Progenitor cell of endocrine pancreas (in vitro differentiated cells): ENCODE measurements at places on chromosomes 4 and X.

GRCh38 chr4:113700602-113701150 lies 60.9 kb downstream of the CAMK2D start:
- no peak for DNase-seq

DNA sequence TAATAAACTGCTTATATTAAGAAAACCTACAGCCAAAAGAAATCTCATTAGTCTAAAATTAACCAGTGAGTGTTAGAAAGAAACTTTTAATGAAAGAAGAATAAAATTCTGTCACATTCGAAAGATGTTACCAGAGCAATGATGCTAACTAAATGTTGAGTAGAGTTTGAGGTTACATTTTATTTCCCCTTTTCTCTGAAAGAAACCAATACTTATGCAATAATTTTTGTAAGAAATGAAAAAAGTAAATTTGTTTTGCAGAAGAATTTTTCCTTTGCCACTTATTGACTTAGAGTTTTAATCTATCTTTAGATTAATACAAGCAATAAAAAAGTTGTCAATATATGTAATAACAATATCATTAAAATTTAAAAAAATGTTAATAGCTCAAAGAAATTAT lies 574.0 kb upstream of the GALNTL6 start:
- DNase-seq = no peak

GRCh38 chr4:128347175-128347868 lies 59.7 kb upstream of the PGRMC2 start:
- DNase-seq = no peak

GRCh38 chrX:43676971-43677572 lies 21.0 kb downstream of the MAOA start:
- no peak for DNase-seq

GRCh38 chrX:91122151-91122694 lies 312.4 kb upstream of the PABPC5 start:
- no peak for DNase-seq

GRCh38 chr4:33073811-33074210 lies 2353.6 kb downstream of the PCDH7 start:
- no peak for DNase-seq

- no peak for DNase-seq
These were observed 93.4 kb downstream of the SPCS3 start for GRCh38 chr4:176413171-176413570.

DNA sequence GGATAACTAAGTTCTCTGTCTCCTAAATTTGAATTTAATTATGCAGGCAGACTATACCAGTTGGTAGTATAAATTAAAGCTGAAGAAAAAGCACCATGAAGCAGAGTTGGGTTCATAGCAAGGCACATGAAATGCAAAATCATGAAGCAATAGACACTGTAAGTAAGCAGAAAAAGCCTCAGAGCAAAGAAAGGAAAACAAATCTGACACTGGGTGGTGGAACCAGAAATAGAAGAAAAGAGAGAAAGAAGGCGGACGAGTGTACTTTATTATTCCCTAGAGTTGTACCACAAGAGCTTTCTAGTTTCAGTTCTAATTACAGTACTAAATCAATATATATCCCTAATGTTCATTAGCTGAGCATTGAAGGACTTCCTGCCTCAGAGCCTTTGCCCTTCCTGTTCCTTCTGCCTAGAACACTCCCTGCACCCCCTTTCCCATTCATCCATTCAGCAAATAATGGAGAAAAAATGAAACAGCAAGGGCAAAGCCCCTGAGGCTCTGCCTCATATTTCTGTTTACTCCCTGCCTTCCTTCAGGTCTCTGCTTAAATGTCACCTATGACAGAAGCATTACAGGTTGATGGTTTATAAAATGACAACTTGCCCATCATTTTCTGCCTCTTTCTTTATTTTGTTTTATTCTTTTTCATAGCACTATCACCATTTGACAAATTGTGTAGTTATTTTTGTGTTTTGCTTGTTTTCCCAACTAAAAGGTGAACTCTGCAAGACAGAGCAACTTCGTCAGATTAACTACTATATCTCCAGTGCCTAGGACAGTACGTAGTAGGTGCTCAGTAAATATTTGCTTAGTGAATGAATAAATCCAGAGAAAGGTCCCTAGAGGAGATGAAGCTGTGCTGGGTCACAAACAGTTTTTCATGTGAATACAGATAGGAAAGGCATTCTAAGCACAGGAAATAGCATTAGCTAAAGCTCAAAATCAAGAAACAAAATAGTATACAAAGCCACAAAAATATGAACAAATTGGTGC lies 154.0 kb upstream of the RASGEF1B start:
- no peak for DNase-seq

DNA sequence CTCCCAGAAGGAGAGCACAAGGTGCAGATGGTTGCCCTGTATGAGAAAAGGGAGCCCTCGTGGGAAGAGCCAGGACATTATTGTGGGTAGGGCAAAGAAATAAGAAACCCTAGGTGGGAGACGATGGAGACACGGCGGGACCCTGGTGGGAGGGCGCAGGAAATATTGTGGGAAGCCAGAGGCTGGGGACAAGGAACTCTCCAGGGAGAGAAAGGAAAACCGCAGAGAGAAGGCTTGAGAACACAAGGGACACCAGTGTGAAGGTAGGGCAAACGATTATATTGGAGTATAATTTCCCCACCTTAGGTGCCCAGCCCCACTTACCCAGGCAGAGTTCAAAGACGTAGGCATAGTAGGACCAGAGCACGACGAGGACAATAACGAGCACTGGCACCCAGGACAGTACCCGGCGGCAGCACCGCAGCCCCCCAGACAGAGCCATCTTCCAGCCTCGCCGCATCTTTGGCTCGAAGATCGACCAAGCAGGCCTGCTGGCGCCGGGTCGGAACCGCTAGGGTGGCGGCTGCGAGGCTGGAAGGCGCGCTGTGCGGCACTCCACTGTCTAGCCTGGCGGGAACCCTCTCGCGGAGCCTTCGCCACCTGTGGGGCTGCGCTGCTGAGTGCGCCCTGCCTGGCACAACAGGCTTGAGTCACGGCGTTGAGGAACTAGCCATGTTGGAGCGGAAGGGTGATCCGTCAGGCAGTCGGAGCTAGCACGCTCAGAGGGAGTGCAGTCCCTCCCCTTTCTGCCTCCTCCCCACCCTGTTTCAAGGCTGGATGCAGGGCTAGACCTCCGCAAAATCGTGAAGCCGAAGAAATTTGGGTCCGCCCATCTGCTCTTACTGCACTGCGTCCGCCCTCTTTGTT lies at the start of gene ZDHHC15:
TSS of gene ZDHHC15 (minus strand) at position 473 of the 867 bp plus-strand sequence. CDS start at position 460, 13 bp downstream.
- peak; percentile 43 for DNase-seq

- DNase-seq = no peak
These were observed 93.4 kb downstream of the TENT5D start for GRCh38 chrX:80513625-80514024.

DNA sequence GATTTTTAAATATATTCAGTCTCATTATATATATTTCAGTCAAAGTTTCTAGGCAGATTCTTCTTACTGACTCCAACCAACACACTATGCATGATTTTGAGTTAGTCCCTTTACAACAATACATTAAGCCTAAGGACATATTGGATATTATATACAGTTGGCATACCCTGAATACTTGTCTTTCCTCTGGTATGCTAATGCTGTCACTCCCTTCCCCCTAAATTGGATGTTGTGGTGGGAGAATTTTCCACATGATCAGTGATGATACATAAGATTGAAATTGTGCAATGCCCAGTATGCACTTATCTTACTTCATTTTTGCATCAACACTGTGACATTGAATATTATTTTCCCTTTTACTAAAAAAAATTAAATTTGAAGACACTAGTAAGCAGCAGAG lies 935.2 kb downstream of the PCDH7 start:
- DNase-seq = no peak

GRCh38 chrX:47611489-47611888 lies 8.2 kb downstream of the SYN1 start:
- no peak for DNase-seq

- DNase-seq = no peak
These were observed 446.8 kb downstream of the ANKRD50 start for GRCh38 chr4:124265701-124266100.

DNA sequence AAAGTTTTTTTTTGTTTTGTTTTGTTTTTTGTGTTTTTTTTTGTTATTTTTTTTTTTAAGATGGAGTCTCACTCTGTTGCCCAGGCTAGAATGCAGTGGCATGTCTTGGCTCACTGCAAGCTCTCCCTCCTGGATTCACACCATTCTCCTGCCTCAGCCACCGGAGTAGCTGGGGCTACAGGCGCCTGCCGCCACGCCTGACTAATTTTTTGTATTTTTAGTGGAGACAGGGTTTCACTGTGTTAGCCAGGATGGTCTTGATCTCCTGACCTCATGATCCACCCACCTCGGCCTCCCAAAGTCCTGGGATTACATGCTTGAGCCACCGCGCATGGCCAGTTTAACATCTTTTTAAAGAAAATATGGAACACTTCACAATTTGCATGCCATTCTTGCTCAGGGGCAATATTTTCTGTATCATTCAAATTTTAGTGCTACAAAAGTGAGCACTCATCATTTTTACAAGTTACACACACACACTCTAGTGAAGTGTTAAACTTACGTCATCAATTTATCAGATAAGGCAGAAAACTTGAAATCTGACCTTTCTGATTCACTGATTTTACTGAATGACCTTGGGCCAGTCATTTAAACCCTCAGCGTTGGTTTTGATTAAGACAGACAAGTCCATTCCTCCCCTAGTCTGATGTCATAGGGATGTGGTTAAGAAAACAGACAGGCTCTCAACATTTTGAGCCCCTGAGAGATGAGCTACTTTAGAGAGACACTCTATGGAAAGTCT lies 61.2 kb downstream of the TRIM2 start:
- no peak for DNase-seq

- peak; percentile 58 for DNase-seq
These were observed at the start of gene FAT1 for GRCh38 chr4:186723292-186724057. Gene FAT1 (minus strand): TSS chr4:186723856. CDS start chr4:186709827, 14,029 bp downstream.

- DNase-seq = no peak
These were observed 25.5 kb downstream of the GPAT3 start for GRCh38 chr4:83561381-83561780.

DNA sequence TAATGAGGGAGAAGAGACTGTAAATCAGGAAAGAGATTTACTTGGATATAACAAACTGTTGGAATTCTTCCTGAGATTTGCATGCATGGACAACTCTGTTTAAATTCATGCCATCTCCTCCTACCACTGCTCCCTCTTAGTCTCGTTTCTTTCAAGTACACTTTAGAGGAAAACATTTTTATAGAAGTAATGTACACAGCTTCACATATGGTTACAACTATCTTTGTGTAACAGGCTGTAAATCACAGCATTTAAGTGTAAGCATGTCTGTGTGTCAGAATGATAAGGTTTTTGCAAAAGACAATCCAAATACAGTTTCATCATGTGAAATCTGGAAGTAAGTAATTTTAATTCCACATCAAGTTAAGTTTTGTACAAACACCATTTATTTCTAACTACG lies 21.5 kb upstream of the ENPEP start:
- no peak for DNase-seq

GRCh38 chrX:137652086-137652485 lies 86.2 kb downstream of the ZIC3 start:
- no peak for DNase-seq

- DNase-seq = no peak
These were observed 146.8 kb downstream of the RPA4 start for GRCh38 chrX:97030463-97030862.

DNA sequence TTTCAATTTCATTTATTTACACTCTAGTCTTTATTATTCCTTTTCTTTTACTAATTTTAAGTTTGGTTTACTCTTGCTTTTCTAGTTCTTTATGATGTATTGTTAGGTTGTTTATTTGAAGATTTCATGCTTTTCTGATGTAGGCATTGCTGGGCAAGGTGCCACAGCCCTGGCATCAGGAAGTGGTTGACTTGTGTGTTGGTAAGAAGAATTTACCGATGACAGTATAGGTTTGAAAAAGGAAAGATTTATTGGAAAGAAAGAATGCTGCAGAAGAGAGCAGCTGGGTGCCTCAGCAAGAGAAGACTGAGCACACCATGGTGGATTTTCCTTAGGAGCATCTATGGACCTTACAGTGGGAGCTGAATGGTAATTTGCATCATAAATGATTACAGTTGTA lies 153.2 kb downstream of the KLF8 start:
- no peak for DNase-seq

DNA sequence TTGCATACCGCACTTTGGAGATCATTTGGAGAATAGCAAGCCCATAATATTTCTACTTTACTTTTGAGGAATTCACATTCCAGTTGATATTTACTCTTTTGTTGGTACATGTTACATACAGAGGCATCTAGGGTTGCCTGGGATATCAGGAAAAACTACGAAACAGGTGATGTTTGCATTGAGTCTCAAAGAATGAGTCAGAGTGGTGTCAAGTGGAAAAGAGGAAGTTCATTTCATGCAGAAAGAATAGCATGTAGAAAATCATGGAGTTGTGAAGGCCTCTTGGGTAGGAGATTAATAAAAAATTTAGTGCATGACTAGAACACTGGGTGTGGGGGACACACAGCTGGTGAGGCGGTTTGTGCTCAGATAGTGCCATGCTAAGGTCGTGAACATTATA lies 33.5 kb upstream of the ELOVL6 start:
- DNase-seq = no peak

- DNase-seq = no peak
These were observed 47.3 kb upstream of the C1GALT1C1 start for GRCh38 chrX:120677004-120677652.

DNA sequence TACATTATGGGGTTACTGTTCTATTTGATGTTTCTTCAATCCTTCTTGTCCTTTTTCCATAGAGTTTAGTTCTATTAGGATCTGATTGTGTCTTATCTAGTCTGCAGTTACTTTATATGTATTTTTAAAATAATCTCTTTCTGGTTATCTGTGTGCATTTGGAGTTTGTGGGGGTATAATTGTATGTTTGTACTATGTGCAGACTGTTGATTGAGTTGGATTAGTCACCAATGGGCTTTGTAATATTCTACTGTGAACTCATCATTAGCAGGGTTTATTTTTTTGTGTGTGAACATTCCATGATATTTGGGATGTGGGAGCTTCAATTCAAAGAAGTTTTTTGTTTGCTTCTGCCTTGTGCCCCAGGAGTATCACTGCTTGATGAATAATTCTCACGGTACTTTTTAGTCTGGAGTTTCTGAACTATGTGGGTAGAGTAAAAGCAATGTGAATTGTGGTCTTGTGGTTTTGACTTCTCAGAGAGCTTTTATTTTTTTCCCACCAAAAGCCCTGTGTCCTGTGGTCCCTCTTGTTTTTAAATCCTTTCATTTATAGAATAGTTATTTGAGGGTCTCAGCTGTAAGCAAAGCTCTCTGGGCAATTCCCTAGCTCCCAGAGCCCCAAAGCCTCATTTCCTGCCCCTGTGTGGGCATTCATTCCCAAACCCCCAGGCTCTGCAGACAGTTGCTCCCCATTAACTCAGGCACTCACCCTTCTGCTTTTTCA lies 127.8 kb downstream of the PHKA2 start:
- DNase-seq = no peak

GRCh38 chrX:66408507-66408906 lies 230.4 kb downstream of the EDA2R start:
- no peak for DNase-seq

DNA sequence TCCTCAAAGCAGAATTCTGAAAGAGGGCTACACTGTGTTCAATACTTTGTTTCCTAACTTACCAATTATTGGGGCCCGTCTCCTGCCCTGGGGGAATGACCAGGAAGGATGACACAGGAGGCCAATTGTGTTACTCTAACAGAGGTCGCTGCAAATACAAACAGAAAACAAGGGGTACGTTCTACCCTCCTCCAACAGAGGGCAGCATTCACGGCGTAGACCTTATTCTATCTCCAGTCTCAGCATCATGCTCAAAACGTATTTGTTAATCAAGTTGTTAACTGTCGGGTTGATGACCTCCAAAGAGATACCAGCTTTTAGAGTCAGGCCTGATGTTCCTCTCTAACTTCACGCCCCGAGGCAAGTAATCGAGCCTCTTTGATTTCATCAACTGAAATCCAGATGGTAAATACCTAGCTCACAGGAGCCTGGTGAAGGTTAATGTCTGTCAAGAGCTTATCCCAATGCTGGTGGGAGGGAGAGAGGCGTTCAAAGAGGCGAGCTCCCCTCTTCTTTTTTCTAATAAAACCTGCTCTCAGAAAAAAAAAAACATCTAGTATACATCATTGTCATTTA lies 181.0 kb upstream of the KCNIP4 start:
- DNase-seq = no peak
